Activated naive CD8-positive, alpha-beta T cell treated with anti-CD3 and anti-CD28 coated beads, Interleukin-2, amount 10 ng/mL, durations not matched to agents 7 days and 5 days (primary cell): ENCODE measurements at places on chromosomes 4 and X.

DNA sequence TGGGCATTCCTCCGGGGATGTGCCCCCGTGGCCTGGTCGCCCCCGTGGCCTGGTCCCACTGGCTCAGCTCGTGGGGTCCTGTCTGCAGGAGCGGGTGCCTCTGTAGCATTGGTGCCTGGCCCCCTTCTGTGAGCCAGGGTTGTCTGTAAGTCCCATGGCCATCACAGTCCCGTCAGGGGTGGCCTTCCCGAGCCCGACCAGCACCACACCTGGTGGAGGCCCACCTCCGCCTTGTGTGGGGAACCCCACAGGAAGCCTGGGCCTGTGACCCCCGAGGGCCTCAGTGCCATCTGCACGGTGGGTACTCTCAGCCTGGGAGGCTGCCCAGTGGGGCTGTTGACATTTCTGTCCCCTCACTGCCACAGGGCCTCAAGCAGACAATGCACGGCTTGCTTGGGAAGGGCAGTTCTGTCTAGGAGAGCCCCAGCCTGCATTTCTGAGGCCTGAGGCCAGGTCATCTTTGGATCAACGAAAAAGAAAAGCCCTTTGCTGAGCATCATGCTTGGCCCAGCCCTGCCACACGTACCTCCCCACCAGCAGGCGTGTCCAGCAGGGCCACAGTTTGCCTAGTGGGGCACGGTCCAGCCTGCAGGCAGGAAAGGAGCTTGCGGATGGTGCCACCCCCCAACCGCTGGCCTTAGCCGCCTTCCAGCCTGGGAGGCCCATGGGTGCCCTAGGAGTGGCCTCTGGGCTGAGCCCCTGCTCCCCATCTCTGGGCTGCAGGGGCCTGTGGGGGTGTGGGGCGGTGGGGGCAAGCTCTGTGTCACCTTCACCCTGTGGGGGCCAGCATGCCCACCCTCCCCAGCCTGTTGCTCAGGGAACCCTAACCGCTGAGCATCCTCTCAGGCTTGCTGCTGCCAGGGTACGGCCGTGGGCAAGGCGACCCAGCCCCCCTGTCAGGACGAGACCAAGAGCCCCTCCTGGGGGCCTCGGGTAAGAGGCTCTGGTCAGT, 23.2 kb downstream of the NKX1-1 start:
- peak; percentile 24 for DNase-seq

DNA sequence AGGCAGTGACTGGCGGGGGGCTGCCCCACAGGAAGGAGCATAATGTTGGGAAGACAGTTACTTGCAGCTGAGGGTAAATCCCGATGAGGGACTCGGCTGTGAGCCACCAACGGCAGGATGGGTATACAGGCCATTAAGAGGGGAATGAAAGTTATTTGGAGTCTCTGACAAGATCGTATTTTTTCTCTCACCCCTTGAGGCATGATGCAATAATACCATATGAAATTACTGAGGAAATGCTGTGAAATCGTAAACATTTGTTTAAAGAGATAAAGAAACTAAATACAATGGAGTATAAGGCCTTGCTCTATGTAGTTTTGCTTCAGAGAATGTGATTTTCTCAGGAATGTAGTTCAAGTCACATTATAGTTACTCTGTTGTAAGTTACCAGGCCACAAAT, 12.7 kb downstream of the IL1RAPL1 start:
- DNase-seq: no peak

DNA sequence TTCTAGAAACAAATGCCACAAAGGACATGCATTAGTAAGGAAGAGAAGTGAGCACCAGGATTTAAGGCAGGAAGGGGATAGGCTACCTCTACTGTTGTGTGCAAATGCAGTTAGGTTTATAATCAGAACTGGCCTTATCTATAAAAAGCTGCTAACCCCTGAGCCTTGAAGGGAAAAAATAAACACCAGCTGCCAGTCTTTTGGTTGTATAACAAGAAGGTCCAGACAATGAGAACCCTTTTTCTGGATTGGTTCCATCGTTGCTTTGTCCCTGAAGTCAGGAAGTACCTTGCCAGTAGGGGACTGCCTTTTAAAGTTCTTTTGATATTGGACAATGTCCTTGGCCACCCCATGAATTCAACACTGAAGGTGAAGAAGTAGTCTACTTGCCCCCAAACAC, 126.7 kb upstream of the OTUD4 start:
- no peak for DNase-seq

GRCh38 chr4:82394896-82395295, 21.1 kb upstream of the HNRNPD start:
- no peak for DNase-seq

DNA sequence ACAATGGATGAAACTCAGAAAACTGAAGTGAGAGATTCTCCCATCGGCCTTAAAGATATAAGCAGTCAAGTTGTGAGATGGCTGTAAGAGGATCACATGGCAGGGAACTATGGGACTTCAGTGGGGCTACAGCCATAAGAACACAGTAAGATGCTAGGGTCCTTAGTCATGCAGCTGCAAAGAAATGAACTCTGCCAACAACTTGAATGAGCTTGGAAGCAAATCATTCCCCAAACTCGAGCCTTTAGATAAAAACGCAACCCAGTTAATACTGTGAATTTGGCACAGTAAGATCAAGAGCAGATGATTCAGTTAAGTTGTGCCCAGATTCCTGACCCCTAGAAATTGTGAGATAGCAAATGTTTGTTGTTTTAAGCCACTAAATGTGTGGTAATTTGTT, 117.3 kb downstream of the FAM13A start:
- DNase-seq: no peak

- DNase-seq: no peak
Measured at GRCh38 chr4:128958194-128958593, 135.1 kb downstream of the SCLT1 start.

- no peak for DNase-seq
Measured at GRCh38 chr4:183636923-183637322, 22.1 kb downstream of the RWDD4 start.

DNA sequence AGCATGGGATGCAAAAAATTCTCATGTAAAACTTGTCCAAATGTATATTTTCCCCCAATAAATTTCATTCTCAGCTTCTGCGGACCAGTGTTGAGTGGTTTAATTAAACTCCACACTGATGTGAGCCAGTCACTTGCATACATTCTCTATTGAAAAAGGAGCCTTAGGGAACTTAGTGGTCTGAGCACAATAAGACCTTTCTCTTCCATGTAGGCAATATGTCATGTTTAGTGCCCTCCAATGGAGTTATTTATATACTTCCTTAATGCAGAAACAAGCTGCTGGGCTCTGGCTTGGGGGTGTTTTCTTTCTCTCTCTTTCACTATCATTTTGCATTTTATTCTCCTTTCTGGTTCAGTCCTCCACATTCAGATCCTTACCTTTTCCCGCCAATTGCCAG, 196.9 kb downstream of the ANAPC10 start:
- DNase-seq: no peak

DNA sequence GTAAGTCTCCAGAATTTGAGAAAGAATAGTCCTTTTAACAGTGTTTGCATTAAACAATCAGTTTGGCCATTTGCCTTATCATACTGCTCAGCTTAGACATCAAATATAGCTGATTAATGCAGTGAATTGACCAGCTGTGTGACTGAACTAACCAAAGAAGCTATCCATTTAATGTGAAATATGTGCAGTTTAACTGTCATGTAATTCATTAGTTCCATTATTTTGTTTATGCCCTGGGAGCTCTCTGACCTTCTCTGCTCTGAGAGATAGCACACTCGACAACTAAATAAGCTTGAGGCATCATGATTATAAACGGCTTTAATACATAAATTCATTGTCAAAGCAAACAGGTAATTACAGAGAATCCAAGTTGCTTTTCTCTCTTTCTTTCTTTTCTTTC, 324.3 kb upstream of the PCDH7 start:
- no peak for DNase-seq

- no peak for DNase-seq
Measured at GRCh38 chr4:188346171-188346809, 207.0 kb downstream of the TRIML1 start.

- no peak for DNase-seq
Measured at GRCh38 chrX:2320580-2321327, 180.0 kb downstream of the DHRSX start.

- no peak for DNase-seq
Measured at GRCh38 chr4:137659431-137659830, 127.1 kb upstream of the PCDH18 start.

DNA sequence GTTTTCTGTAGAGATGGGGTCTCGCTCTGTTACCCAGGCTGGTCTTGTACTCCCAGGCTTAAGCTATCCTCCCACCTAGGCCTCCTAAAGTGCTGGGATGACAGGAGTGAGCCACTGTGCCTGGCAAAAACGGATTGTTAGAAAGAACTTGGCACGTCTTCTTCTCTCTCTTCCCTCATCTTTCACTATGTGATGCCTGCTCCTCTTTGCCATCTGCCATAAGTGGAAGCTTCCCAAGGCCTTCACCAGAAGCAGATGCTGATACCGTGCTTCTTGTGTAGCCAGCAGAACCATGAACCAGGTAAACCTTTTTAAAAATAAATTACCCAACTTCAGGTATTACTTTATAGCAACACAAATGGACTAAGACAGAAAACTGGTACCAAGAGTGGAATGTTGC, 36.9 kb upstream of the HUWE1 start:
- no peak for DNase-seq

GRCh38 chrX:7059859-7060258, 87.7 kb upstream of the STS start:
- no peak for DNase-seq

DNA sequence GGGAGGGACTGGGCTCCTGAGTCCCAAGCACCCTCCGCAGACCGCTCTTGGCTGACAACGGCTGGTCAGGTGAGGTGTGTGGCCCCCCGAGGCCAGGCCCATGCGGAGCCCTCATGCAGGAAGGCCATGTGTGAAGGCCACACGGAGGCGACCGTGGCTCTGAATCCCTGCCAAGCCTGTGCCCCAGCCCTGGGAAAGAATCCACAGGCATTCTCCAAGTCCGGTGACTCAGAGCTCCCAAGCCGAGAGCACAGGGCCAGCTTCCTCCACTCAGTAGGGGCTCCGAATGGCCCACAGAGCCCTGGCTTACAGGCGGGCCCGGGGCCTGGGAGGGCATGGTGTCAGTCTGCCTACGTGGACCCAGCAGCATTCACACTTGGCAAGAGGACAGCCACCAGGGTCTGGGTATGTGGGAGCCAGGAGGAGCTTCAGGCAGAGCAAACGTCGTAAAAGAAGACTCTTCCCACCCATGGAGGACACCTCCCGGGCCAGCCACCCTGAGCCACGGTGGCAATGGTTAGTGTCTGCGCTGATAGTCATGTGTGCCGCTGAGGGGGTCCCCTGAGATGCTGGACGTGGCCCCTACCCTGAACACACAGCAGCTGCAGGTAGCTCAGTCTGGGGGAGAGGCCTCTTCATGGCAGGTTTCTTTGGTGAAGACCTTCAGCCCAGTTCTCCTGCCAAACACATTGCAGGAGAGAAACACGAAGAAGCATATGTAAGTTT, 105.7 kb downstream of the PSAPL1 start:
- DNase-seq: no peak

- DNase-seq: no peak
Measured at GRCh38 chr4:36709991-36710390, 428.6 kb downstream of the DTHD1 start.
